ENCODE measurements at places on chromosomes 6 and 20. TPM values are rescaled to one million over a fixed set of nuclear protein-coding genes. Genes with fewer than 3 reads are reported as not detected.

Gene MARCKS
- 193 TPM for total RNA-seq

Gene ATXN1
- total RNA-seq = 137 TPM

Gene GSTA2
- not detected for total RNA-seq

Gene DYNLT2
- total RNA-seq = 2.4 TPM

Gene CEP85L
- 73.4 TPM for total RNA-seq
